ENCODE measurements at places on chromosomes 2 and 18. TPM values are rescaled to one million over a fixed set of nuclear protein-coding genes. Genes with fewer than 3 reads are reported as not detected.

The NEU2 gene
- not detected for total RNA-seq

The SMC6 gene
- 14.0 TPM for total RNA-seq

The CNTNAP5 gene
- not detected for total RNA-seq

The GKN2 gene
- total RNA-seq: not detected

DNA sequence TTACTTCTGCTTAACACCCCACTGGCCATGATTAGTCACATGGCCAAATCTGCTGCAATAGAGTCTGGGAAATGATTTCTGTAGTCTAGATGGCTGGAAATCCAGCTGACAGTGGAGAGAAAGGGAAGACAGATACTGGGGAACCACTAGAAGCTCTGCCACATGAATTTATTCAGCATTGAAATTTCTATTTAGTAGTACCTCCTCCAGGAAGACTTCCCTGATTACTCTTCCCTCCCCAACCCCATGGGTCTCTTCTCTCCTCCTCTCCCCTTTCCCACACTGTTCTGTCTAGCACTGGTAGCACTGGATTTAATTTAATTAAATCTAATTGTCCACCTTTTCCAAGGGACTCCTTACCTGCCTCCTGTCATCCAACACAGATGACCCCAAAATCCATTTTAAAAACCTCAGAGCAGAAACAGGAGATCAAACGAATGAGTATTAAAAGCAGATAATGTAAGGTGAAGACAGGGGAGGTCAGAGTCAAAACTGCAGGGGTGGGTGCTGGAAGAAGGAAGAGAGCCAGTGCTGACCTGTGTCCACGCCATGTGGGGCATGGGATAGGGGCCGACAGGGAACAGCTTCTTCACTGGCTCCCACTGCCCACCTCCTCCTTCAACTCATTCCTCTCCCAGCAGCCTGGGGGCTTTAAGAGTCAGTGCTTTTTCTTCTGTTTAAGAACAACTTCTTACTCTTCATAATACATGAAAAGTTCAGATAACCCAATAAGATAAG lies 169.2 kb upstream of the HS6ST1 start:
- no peak for DNase-seq

GRCh38 chr2:217752714-217753459 lies 249.9 kb downstream of the TNS1 start:
- DNase-seq: no peak

- no peak for DNase-seq
These were observed 68.3 kb downstream of the MARCO start for GRCh38 chr2:119010336-119010735.

- no peak for DNase-seq
These were observed 86.3 kb downstream of the PTPN4 start for GRCh38 chr2:119846021-119846420.

GRCh38 chr2:126678269-126679065 lies 22.5 kb downstream of the GYPC start:
- no peak for DNase-seq

DNA sequence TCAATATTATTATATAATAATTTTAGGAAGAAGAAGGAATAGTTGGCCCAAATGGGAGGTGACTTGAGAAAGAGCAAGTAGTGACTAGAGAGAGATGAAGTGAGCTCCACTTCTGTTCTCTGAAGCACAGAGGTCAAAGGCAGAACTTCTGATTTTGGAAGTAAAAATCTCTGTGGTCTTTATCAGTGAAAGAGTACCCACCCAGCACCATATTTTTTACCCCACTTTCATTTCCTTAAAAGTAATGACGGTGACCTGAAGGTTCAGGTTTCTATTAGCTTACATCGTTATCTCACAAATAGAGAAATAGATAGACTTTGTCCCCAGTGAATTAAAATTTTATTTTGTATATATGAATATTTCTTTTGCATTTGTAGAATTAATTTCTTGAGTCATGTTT lies 95.3 kb downstream of the CDH7 start:
- no peak for DNase-seq

All from dermis microvascular lymphatic vessel endothelial cell (primary cell).